ENCODE measurements at places on chromosomes 13 and 19. TPM values are rescaled to one million over a fixed set of nuclear protein-coding genes. Genes with fewer than 3 reads are reported as not detected.

DNA sequence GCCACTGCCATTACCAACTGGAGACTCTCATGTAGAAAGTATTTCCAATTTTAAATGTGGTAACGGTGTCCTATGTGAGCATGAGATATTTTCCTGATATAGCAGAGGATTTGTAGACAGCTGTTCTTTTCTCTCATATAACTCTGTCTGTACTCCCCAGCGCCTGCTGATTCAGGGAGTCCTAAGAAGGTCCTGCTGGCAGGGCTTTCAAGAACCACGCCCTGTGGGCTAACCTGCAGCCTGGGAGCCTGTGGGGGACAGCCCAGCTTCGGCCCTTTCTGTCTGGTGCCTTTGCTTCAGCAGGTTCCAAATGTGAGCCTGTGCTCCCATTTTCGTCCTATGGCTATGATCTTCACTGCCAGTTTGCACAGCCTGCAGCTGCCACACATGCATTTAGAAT is 316.8 kb downstream of the ATP8A2 start:
- no peak for DNase-seq

DNA sequence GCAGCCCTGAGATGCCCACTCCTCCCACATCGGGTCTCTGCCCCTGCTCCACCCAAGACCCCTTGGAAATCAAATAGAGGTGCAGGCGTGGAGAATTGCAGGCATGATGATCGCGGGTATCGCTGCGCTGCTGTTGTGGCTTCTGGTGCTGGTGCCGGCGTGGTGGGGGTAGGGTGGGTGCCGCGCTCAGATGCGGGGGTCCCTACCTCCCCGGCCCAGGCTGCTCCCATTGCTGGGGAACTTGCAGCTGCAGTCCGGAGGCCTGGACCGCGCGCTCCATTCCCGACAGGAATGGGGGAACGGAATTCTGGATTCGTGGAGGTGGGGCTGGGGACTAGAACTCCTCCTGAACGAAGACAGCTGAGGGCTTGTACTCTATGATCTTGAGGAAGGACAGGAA is 20.4 kb downstream of the CYP2F1 start:
- DNase-seq = no peak

DNA sequence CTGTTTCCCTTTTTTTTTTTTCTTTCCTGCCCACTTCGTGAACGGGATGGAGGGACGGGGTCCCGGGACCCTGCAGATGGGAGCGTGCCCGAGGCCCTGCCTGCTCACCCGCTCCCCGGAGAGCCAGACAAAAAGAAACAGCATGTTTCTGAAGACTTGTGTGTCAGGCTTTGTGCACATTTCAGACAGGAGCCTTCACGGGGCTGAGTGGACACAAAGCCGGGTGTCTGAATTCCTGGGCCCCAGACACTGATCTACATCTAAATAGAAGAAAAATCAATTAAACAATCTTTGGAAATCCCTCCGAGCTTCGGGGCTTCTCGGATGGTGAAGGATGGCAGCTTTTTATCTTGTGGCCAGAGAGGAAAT is 4.2 kb downstream of the PGPEP1 start:
- DNase-seq = no peak

- no peak for DNase-seq
Measured at GRCh38 chr13:40624383-40624782, 42.1 kb downstream of the FOXO1 start.

- no peak for DNase-seq
Measured at GRCh38 chr13:110422913-110423688, 116.0 kb downstream of the COL4A2 start.

DNA sequence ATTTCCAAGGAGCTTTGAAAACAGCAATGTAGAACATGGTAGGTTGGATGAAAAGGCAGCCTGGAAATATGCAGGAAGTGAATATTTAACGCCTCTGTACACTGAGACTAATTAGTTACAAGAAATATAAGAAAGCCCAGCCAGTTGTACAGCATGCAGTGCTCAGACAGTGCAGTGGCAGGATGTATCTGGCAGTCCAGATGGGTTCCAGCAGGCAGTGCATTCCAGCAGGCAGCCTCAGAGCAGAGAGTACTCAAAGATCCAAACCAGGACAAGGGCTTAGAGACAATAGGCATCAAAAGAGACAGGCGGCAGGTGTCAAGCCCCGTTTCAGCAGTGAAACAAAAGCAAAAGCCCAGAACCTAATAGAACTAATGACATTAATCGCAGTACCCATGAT is 2776.3 kb downstream of the PCDH9 start:
- no peak for DNase-seq

DNA sequence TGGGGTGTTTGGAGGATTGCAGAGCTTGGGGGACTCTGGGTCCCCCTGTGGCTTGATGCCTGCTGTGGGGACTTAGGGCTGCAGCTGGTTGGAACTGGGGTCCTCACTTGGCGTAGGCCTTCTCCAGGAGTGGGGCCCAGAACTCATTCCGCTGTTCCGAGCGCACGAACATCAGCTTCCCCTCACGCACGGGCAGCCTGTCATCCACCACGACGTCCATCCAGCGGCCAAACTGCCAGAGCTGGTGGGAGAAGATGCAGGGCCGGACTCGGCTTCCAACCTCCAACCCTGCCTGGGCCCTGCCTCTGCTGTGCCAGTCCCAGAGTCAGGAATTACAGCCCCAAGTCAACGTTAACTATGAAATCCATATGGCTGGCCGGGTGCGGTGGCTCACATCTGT is 2.6 kb downstream of the CAPN12 start:
- no peak for DNase-seq

- no peak for DNase-seq
Measured at GRCh38 chr13:42720113-42720857, 61.1 kb upstream of the FAM216B start.

- no peak for DNase-seq
Measured at GRCh38 chr19:19034204-19034624, 811 bp downstream of the ARMC6 start.

- no peak for DNase-seq
Measured at GRCh38 chr19:18699403-18700054, 16.0 kb downstream of the CRTC1 start.

- no peak for DNase-seq
Measured at GRCh38 chr13:22126433-22127021, 455.7 kb downstream of the FGF9 start.

DNA sequence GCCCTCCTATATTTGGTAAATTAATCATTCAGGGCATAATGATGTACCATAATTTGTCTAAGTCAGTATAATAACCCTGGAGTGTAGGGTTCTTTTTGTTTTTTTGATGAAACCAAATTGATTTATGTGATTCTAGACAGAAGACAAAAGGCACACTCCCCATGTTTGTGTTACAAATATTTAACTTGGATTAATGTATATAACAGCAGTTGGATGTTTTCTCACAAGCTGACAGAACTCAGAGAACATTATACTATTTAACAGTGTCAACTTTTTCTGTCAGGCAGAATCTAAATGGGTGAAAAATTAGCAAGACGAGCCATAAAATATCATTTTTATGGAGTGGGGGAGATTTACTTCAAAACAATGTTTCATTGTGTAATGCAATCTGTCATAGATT is 15.2 kb downstream of the CBY2 start:
- no peak for DNase-seq

DNA sequence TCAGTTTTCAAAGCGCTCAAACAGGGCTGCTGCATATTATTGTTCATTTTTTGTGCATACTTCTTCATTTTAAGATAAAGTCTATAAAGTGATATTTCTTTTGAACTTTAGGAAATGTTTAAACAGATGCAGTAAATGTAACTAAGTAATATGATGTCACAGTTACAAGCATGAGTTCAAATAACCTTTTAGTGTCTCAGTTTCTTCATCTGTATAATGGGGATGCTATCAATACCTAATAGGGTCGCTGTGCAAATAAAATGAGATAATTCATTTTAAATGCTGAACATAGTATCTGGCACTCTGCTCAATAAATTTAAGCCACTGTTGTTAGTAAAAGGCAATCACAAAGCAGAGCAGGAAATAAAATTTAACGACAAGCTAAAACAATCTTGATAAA is 97.5 kb downstream of the UGGT2 start:
- DNase-seq = no peak

DNA sequence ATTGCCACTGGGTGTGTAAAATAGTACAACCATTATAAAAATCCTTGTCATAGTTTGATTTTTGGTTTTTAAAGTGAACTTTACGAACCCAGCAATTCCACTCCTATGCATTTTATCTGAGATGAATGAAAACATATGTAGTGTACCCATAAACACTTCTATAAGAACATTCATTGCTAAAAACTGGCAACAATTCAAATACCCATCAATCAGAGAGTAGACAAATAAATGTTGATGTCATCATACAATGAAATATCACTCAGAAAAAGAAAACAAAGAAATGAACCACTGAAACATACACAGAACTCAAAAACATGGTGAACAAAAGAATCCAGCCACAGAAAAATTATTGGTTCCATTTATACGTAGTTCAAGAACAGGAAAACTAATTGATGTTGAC is 202.3 kb downstream of the ABCC4 start:
- no peak for DNase-seq

- DNase-seq = no peak
Measured at GRCh38 chr19:1523412-1524286, at the start of gene PLK5. Gene PLK5 (plus strand): TSS chr19:1524077. CDS start chr19:1526997, 2,920 bp downstream.

GRCh38 chr13:97459215-97459777 is 25.3 kb downstream of the RAP2A start:
- DNase-seq = peak; percentile 51

GRCh38 chr13:32588736-32589135 is 2.5 kb downstream of the PDS5B start:
- no peak for DNase-seq

GRCh38 chr13:97621631-97622030 is 187.7 kb downstream of the RAP2A start:
- DNase-seq = no peak

- no peak for DNase-seq
Measured at GRCh38 chr13:53042877-53043276, 14.3 kb downstream of the OLFM4 start.

DNA sequence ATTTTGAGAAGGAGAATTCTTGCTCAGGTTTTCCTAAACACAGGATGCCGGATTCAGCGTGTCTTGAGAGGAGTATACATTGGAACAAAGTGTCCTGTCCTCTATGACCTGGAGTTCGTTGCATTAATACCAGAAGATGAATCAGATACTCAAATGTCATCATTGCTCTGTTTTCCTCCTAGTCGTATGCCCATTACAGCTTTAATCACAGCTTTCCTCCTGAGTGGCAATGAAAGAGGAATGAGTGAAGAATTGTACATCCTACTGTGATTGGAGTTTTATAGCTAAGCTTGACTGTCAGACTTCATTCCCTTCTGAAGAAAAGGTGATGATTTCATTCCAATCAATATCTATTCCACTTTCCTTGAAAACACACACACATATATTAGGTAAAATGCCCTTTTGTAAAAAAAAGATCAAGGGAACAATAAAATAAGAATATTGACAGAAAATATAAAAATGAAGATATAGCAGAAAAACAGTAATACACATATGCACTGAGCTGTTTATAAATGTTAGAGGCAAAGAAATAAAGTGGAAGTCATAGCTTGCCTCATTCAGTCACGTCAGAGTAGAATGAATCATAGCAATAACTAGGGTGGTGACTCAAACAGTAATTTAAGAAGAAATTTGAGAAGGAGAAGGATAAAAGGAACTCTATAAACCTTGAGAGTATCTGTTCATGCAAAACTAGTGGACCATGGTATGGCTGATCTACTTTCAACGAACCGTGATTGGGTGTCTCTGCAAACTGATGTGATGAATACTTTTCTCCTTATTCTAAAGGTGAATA is 501.5 kb downstream of the SUCLA2 start:
- DNase-seq = no peak

The SHISA7 gene
- not detected for total RNA-seq

The CYP2S1 gene
- 0.73 TPM for total RNA-seq

The C3 gene
- total RNA-seq = 482 TPM

The MCEMP1 gene
- total RNA-seq = 1.1 TPM

The SPRYD7 gene
- 11.4 TPM for total RNA-seq

The PRR12 gene
- 14.5 TPM for total RNA-seq

The GPR180 gene
- 5.7 TPM for total RNA-seq

The ZSCAN1 gene
- total RNA-seq = not detected

All from Right ventricle myocardium inferior (tissue), 1 donor.